ENCODE measurements at places on chromosomes 12 and 14. TPM values are rescaled to one million over a fixed set of nuclear protein-coding genes. Genes with fewer than 3 reads are reported as not detected.

RPGRIP1 gene
- total RNA-seq = 0.76 TPM

DAO gene
- total RNA-seq = not detected

GPR68 gene
- 3.0 TPM for total RNA-seq

KRT85 gene
- total RNA-seq = not detected

CCDC38 gene
- total RNA-seq = 0.14 TPM

SMOC1 gene
- total RNA-seq = not detected

B3GNT4 gene
- 1.4 TPM for total RNA-seq

TEX52 gene
- total RNA-seq = not detected

COL2A1 gene
- not detected for total RNA-seq

GRCh38 chr14:97838986-97839385 lies 1041.8 kb downstream of the VRK1 start:
- no peak for DNase-seq

DNA sequence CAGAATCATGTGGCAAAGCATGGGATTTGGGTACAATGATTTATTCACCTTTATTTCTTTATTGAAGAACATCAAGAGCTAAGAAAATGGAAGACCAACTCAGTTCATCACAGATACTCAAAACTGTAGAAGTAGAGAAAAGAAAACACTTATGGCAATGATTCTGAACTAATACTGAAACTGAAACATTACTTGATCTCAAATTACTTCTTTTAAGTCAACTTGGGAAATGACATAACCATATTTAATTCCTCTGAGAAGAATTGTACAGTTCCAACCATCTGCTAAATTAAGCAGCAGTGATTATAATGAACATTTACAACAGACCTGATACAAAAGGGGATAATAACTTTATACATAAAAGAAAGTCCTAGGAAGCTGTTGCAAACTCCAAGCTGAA lies 466.5 kb downstream of the TMTC2 start:
- no peak for DNase-seq

- no peak for DNase-seq
Observed at GRCh38 chr12:131674373-131674772, 36.5 kb upstream of the SFSWAP start.

- DNase-seq = no peak
Observed at GRCh38 chr12:9730591-9730990, 2.3 kb downstream of the CLECL1 start.

GRCh38 chr14:80425686-80426085 lies 214.4 kb upstream of the DIO2 start:
- DNase-seq = no peak

- DNase-seq = no peak
Observed at GRCh38 chr12:1632702-1633101, 3.7 kb downstream of the WNT5B start.

- no peak for DNase-seq
Observed at GRCh38 chr14:77554816-77555599, 56.4 kb upstream of the ISM2 start.

DNA sequence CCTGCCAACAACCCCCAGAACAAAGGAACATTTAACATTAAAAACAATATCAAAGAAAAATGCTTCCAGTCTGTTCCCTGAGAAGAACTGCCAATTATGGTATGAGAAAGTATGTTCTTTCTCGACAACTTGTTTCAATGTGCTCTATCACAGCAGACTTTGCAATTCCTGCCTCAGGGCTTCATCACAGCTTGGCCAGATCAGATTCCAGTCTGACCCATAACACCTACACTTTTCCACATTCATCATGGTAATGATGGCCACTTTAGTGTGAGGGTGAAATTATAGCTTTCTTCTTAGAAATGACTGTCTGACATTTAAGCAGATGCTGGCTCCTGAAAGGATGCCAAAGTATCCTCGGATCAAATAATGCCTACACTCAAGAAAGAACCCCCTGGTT lies 17.0 kb downstream of the NEK9 start:
- DNase-seq = no peak

GRCh38 chr12:124523071-124523470 lies 44.3 kb downstream of the NCOR2 start:
- no peak for DNase-seq

DNA sequence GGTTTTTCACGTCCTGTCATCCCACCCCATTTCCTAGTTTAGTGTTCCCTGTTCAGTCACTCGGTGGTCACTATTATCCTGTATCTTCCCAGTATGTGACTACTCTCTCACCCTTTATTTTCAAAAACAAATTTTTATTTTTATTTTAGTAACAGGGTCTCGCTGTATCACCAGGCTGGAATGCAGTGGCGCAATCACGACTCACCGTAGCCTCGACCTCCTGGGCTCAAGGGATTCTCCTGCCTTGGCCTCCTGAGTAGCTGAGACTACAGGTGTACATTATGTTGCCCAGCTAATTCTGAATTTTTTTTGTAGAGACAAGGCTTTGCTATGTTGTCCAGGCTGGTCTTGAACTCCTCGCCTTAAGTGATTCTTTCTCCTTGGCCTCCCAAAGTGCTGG lies 20.1 kb upstream of the PRICKLE1 start:
- DNase-seq = no peak

DNA sequence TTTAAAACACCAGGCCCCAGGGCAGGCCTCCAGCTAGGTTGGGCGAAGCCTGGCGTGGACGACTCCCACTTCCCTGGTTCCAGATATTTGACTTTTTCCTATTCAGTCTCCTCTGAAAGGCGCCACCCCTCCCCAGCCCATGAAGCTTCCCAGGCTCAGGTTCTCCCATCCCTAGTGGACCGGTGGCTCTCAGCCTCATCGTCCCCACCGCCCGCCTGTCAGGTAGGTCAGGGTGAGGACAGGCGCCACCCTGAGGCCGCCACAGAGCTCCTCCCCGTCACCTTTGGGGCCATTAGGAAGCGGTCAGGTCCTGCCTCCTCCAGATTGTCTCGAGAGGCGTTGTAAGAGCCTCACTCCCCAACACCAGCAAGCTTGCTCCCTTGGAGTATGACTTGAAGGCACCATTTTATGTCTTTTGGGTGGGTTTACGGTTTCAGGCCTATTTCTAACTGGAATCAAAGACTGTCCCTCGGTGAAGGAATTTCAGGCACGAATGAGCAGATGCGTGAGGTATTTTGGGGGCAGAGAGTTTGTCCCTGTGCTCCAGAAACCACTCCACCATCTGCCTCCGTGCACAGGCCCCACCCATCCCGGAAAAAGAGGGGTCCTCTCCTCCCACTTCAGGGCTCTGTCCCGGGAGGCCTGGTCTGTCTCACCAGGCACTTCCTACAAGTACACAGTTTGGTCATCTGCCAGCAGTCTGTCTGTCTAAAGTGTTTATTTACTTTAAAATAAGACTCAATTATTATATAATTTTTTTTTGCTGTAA lies 55.6 kb downstream of the TSPAN9 start:
- no peak for DNase-seq

DNA sequence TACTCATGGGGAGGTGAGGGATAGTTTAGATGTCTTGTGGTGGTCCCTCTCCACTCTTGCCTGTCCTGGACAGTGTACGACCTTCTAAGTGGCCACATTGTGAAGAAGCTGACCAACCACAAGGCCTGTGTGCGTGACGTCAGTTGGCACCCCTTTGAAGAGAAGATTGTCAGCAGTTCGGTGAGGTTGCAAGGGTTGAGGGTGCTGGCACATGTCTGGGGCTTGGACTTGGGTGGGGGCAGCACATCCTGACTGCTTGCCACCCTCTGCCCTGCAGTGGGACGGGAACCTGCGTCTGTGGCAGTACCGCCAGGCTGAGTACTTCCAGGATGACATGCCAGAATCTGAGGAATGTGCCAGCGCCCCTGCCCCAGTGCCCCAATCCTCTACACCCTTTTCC lies 7.6 kb upstream of the FITM1 start:
- DNase-seq = no peak

- no peak for DNase-seq
Observed at GRCh38 chr12:56658921-56659320, 13.1 kb upstream of the ATP5F1B start.

- DNase-seq = no peak
Observed at GRCh38 chr12:19799216-19799615, 359.9 kb downstream of the AEBP2 start.

DNA sequence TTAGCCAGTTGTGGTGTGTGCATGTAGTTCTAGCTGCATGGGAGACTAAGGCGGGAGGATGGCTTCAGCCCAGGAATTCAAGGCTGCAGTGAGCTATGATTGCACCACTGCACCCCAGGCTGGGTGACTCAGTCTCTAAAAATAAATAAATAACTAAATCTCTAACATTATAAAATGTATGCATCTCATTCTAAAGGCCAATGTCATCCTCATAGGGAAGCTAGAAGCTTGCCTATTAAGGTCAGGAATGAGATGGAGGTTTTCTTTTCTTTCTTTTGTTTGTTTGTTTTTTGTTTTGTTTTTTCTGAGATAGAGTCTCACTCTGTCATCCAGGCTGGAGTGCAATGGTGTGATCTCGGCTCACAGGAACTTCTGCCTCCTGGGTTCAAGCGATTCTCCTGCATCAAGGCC lies 48.8 kb upstream of the PAPLN start:
- DNase-seq = no peak

DNA sequence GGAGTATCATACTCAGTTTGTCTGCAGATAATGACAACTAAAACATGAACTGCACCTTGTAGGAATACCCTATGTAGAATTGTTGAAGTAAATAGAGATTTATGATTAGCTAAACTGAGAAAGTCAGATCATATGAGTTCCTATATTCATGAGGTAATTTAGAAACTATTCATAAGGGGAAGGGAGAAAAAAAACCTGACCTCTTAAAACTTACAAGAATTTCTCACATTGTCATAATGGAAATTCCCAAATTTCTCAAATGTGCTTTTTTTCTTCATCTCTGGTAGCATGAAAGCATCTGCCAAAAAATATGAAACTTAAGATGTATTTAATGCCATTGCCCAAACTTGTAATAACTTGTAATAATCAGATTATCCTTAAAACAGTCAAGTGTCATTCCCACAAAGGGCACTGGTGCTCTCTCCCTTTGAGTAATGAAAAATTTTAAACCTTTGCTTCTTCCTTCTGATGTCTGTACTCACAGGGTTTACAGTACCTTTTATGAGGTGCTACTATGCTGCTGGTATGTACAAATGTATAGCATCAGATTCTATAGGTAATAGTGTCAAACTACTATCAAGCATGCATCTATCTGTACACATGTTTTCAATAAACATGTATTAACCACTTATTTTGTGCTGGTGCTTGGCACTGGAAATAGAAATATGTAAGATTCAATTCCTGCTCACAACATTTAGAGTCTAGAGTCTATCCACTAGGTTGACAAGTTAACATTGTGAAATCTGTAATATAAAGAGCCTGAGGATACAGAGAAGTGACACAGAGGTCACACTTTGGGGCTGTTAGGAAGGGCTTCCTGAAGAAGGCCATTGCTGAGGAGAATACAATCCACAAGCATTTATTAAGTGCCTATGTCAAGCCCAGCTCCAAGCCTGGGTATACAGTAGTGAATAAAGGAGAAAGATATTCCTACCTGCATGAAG lies 17.4 kb upstream of the DRAM1 start:
- DNase-seq = no peak

GRCh38 chr14:93909429-93910128 lies 17.6 kb upstream of the FAM181A start:
- DNase-seq = no peak

GRCh38 chr12:12725956-12726554 lies 8.9 kb downstream of the CDKN1B start:
- no peak for DNase-seq

DNA sequence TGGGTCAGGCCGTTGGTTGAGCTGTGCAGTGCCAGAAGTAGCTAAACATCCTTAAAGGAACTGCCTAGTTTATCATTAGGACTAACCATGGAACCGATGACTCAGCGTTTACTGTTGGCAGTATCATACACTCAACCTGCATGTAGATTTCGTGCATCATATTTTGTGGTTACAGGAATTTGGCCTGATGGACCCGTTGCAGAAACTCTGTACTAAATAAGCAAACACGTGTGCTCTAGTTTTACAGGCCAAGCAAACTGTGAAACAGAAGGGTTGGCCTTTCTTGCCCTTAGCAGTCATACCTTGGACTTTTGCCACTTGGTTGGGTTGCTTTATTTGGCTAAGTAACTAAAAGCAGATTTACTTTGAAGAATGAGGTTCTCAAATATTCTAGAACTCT lies 35.6 kb downstream of the DGLUCY start:
- DNase-seq = no peak

- no peak for DNase-seq
Observed at GRCh38 chr12:51917746-51918453, 10.6 kb downstream of the ACVRL1 start.

GRCh38 chr14:35829449-35829848 lies 3.3 kb downstream of the BRMS1L start:
- no peak for DNase-seq

- no peak for DNase-seq
Observed at GRCh38 chr14:68278576-68279436, 459.2 kb downstream of the RAD51B start.

DNA sequence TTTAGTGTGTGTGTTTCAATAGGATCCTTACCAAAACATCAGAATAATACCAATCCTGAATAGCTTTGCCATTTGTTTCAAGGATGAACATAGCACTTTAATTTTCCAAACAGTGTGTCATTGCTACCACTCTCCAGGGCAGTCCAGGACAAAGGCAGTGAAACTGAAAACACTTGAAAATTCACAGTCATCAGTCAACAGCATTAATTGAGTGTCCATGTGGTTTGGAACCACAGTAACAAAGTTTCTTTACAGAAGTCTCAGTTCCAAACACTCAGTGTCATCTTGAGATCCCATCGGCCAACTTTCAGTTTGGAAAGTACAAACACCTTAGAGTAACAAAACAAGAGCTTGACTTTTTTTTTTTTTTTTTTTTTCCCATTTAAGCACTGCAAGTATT lies 228.4 kb upstream of the SOX5 start:
- no peak for DNase-seq

DNA sequence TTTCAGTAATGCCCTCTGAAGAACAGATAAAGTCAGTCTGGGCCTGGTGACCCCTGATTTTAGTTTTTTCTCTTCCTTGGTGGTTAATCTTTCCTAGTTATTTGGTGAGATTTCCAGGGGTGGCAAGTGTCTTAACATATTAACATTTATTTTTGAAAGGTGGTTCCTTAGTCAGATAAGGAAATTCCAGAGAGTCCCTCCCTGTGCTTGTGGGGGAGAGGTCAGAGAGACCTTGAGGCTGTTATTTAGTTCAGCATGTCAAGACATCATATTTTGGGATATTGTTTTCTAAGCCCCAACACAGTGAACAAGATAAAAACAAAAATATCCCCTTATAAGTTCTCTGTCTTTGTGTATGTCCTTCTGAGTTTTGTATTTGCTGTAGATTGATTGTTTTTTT lies 9.5 kb upstream of the LUM start:
- no peak for DNase-seq

DNA sequence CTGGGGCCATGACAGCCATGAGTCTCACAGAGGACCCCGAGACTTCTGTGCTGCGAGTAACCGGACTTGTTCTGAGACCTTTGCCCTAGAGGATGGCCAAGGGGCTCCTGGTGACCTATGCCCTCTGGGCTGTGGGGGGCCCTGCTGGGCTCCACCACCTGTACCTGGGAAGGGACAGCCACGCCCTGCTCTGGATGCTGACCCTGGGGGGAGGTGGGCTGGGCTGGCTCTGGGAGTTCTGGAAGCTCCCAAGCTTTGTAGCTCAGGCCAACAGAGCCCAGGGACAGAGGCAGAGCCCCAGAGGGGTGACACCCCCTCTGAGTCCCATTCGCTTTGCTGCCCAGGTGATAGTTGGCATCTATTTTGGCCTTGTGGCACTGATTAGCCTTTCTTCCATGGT lies 2.1 kb downstream of the DNAJC22 start:
- no peak for DNase-seq

GRCh38 chr14:53783256-53783655 lies 173.4 kb downstream of the BMP4 start:
- no peak for DNase-seq

Data from T-cell (primary cell).